ENCODE measurements at places on chromosomes 6 and 20. TPM values are rescaled to one million over a fixed set of nuclear protein-coding genes. Genes with fewer than 3 reads are reported as not detected.

- H3K36me3 ChIP-seq, result no peaks in the 10 kb centered on the region
- no peaks in the 10 kb centered on the region for H3K4me1 ChIP-seq
- H3K4me3 ChIP-seq, result no peak overlapping the region
- no peak for DNase-seq
These were observed 13.3 kb upstream of the HMGN4 start for GRCh38 chr6:26524722-26525370.

GRCh38 chr6:113318575-113318917 lies 538.6 kb upstream of the MARCKS start:
- H3K27ac ChIP-seq, result no peak overlapping the region
- no peaks in the 10 kb centered on the region for H3K4me1 ChIP-seq
- no peak overlapping the region for H3K4me3 ChIP-seq
- H3K36me3 ChIP-seq, result no peaks in the 10 kb centered on the region
- DNase-seq, result no peak

The CEP250 gene
- total RNA-seq, result 12.8 TPM

The ARHGAP40 gene
- total RNA-seq, result not detected

DNA sequence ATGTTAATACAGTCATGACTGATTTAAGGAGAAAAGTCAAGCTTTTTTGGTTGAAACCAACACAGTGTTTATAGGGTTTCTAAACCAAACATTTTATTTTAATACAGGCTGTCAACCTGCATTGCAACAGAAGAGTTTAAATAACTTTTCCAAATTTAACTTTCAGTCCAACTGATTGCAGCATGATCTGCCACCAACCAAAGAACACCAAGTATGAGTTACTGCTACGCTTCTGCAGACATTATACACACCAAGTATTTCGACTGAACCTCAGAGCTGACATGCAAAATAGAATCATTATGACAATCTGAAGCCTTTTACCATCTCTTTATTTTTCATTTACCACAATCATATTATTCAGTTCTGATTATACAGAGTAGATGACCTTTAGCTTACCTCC lies 151.2 kb upstream of the DST start:
- no peaks in the 10 kb centered on the region for H3K36me3 ChIP-seq
- peaks cover 75% of the 10 kb centered on the region for H3K4me1 ChIP-seq
- H3K4me3 ChIP-seq, result no peak overlapping the region
- H3K27ac ChIP-seq, result no peak overlapping the region

DNA sequence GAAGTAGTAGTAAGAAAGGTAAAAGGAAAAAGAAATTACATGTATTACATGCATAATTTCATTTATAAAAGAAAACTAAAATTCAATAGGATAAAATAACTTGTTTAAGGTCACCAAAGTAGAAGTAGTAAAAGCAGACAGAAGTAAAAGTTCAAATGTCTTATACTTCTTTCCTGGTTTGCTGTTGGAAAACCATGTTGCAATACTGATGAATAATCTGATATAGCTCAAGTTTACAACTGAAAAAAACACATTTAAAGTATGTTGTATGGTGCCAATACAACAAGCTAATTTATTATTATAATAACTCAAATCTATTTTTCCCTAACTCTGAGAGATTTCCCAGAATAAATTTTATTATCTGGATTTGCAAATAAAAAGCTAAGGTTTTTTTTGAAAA lies 78.3 kb downstream of the PHIP start:
- H3K4me1 ChIP-seq, result no peaks in the 10 kb centered on the region
- DNase-seq, result no peak
- H3K27me3 ChIP-seq, result no peaks in the 10 kb centered on the region
- no peak overlapping the region for H3K27ac ChIP-seq
- no peak overlapping the region for H3K4me3 ChIP-seq

The MUC22 gene
- not detected for total RNA-seq

- H3K27me3 ChIP-seq, result no peaks in the 10 kb centered on the region
- no peak for DNase-seq
- H3K27ac ChIP-seq, result no peak overlapping the region
- H3K4me1 ChIP-seq, result no peaks in the 10 kb centered on the region
- H3K4me3 ChIP-seq, result no peak overlapping the region
- no peaks in the 10 kb centered on the region for H3K36me3 ChIP-seq
These were observed 13.9 kb downstream of the KCNK15 start for GRCh38 chr20:44759595-44759994.

DNA sequence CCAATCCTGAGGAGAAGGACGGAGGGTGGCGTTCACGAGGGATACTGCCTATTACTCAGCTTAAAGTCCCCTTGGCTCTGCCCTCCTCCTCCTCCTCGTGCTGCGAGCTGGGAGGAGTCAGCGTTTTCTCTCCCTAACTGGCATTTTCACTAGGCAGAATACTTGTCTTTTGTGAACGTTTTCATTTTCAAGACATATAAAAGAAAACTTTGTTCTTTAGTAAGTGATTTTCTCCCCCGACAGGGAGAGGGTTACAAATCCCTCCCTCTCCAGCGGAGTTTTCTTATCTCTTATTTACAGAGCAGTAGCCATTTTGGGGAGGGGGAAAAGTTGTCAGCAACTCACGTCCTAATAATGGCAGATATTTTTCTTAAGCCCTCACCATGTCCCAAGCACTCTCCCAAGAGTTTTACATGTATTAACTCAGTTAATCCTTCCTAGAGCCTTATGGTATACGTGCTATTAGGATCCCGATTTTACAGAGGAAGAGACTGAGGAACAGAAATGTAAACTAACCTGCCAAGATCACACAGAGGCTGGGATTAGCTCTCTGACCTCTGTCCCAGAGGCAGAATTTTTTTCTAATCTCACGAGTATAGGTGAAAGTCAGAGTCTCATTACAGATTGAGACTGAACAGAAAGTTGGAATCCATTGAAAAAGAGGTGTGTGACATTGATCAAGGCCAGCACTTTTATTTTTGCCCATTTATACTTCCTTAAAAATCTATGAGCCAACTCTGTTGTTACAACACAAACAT lies 30.0 kb upstream of the ZNF217 start:
- peaks cover 27% of the 10 kb centered on the region for H3K4me1 ChIP-seq
- no peaks in the 10 kb centered on the region for H3K36me3 ChIP-seq
- DNase-seq, result peak; percentile 87
- H3K4me3 ChIP-seq, result peak overlapping the region; percentile 12

The DLK2 gene
- total RNA-seq, result not detected

The CCN5 gene
- 15.0 TPM for total RNA-seq

DNA sequence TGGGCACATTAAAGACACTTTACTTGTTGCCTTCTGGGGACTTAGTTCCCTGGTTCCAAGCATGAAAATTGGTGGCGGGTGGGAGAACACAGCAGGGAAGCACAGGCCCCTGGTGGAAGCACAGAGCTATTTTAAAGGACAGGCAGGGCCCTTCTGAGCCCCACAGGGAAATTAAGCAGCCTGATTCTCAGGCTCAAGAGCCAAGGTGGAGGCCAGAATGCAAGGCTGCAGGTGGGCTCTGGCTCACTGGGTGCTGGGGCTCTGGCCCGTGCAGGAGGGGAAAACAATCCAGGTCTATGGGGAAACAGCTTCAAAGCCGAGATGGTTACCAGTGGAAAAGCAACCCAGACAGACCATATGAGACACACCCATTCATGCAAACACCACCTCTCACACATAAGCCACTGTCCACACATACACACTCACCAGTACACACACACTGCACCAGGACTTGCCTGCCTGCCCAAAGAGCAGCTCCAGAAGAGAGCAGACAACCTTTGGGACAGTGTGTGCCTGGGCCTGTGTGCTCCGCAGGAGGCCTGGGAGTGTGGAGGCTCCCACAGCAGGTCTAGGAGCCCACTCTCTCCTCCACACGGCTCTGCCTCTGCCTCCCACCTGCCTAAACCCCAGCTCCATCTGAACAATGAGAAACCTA lies 30.6 kb downstream of the TFEB start:
- H3K4me3 ChIP-seq, result no peak overlapping the region
- no peaks in the 10 kb centered on the region for H3K27me3 ChIP-seq
- DNase-seq, result no peak
- no peaks in the 10 kb centered on the region for H3K36me3 ChIP-seq

DNA sequence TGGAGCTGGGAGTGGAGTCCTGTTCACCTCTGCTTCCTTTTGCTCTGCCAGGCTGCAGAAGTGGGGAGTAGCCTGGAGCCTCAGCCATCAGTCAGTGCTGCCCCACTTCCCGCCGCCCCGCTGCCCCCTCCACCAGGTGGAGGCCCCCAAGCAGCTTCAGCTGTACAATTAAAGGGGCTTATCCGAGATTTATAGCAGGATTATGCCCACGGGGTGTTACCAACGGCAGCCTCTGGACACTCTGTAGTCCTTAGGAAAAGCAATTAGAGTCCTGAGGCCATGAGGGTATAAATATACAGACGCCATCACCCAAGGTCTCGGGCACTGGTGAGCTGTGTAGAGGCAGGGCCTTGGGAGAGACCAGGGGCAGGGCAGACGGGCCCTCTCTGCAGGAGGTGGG lies 55.4 kb downstream of the GRM4 start:
- no peaks in the 10 kb centered on the region for H3K27me3 ChIP-seq
- no peak for DNase-seq
- no peaks in the 10 kb centered on the region for H3K4me1 ChIP-seq
- H3K36me3 ChIP-seq, result no peaks in the 10 kb centered on the region
- no peak overlapping the region for H3K27ac ChIP-seq
- H3K4me3 ChIP-seq, result no peak overlapping the region

The CHRNA4 gene
- total RNA-seq, result not detected

The LY6G6C gene
- not detected for total RNA-seq

DNA sequence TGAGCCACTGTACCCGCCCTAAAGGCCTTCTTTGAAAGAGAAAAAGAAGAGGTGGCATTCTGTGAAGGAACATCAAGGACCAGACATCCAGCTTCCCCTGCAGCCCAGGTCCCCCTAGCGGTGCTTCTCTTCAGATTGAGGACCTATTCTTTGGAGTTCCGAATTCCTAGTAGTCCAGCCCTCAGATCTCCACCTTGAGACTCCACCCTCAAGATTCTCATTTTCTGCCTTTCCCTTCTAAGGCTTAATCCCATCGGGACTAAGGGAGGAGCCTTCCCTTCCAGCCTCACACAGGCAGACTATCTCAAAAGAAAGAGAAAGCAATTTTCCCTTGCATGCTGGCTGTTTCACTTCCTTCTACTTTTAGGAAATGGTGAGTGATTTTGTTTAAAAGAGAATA lies 32.5 kb downstream of the MUC22 start:
- H3K27me3 ChIP-seq, result peaks cover 8% of the 10 kb centered on the region
- no peak overlapping the region for H3K4me3 ChIP-seq
- DNase-seq, result no peak

- peak; percentile 75 for DNase-seq
- H3K4me3 ChIP-seq, result peak overlapping the region; percentile 51
- peaks cover 4% of the 10 kb centered on the region for H3K27me3 ChIP-seq
- peak overlapping the region; percentile 75 for H3K27ac ChIP-seq
These were observed 32.1 kb upstream of the NR2E1 start for GRCh38 chr6:108133594-108134179.

DNA sequence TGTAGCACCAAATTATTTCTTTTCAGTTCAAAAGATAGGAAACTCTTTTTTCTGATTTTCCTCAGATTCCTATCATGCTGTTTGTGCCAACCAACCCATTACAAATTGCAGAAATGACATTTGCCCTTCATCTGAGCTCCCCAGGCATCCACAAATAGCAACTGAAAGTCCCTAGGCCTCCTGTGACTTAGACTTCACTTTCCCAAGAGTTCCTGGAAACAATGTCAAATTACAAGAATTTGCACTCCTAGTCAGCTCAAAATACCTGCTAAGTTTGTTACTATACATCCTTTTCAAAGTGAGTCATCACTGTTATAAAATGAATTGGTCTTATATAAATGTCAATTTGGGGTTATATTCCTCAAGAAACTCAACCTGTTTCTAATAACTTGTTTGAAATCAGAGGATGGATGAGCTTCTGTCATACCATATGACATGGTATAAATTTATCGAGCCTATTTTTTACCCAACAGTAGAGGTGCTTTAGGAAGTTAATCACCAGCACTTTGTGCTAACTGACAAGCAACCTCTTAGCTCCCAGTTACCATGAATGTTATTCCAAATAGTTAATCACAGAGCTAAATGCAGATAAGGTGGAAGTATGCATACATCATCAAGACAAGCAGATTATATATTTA lies 256.5 kb downstream of the HACE1 start:
- no peak overlapping the region for H3K4me3 ChIP-seq
- no peaks in the 10 kb centered on the region for H3K36me3 ChIP-seq
- no peaks in the 10 kb centered on the region for H3K4me1 ChIP-seq

The PPP2R5D gene
- total RNA-seq, result 30.3 TPM

The ENPP5 gene
- 0.14 TPM for total RNA-seq

Data from sigmoid colon (tissue), 7 donors.